Fibroblast of pulmonary artery (primary cell): ENCODE measurements at places on chromosomes 11 and 22.

DNA sequence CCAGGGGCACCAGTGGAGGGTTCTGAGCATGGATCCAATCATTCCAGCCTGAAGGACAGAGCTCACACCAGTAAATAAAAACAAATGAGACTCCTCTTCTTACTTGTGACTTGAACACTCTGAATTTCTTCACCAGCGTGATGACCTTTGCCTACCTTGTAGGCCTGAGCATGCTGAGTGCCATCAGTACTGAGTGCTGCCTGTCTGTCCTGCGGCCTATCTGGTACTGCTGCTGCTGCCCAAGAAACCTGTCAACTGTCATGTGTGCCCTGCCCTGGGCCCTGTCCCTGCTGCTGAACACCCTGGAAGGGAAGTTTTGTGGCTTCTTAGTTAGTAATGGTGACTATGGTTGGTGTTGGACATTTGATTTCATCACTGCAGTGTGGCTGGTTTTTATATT, 23.9 kb downstream of the MRGPRX4 start:
- DNase-seq, result no peak

GRCh38 chr11:95291946-95292345, 60.9 kb upstream of the SESN3 start:
- DNase-seq, result no peak

DNA sequence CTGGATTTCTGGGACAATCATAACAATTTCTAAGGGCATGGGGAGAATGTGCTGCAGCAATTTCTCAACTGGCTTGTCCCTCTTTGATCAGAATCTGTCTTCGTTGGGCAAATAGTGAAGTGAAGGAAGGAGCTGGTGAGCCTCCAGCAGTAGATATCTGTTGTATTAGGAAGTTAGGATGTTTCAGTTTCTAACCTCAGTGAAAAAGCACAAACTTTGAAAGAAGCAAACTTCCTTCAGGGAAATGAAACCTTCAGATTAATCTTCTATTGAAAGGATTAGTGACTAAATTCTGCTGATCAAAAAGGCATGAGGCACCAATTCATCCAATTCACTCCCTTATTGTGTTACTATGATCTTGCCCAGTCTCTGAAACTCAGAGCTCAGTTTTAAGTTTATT, 24.3 kb downstream of the LMO2 start:
- DNase-seq, result no peak

- DNase-seq, result peak; percentile 97
These were observed at the start of gene YPEL1 for GRCh38 chr22:21735200-21736083. Gene YPEL1, minus strand, starts transcription at chr22:21735794. Its CDS starts 25,050 bp downstream, at chr22:21710744.

- no peak for DNase-seq
These were observed 2.2 kb downstream of the AP2A2 start for GRCh38 chr11:927871-928270.

DNA sequence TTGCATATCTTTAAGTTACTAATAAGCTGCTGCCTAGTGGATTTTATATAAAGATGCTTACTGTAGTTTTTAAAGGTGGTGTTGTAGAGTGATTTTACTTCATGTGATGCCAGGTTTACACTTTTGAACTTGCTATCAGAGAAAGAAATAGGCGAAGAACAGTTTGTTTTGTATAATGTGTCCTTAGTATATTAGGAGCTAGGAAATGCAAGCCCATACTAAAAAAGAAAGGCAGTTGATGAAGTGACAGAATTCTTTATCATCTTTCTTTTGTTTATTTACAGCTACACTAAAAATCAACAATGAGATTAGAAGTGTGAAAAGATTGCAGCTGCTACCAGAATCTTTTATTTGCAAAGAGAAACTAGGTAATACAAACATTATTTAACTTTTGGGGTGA, 12.8 kb downstream of the FBXO7 start:
- no peak for DNase-seq

DNA sequence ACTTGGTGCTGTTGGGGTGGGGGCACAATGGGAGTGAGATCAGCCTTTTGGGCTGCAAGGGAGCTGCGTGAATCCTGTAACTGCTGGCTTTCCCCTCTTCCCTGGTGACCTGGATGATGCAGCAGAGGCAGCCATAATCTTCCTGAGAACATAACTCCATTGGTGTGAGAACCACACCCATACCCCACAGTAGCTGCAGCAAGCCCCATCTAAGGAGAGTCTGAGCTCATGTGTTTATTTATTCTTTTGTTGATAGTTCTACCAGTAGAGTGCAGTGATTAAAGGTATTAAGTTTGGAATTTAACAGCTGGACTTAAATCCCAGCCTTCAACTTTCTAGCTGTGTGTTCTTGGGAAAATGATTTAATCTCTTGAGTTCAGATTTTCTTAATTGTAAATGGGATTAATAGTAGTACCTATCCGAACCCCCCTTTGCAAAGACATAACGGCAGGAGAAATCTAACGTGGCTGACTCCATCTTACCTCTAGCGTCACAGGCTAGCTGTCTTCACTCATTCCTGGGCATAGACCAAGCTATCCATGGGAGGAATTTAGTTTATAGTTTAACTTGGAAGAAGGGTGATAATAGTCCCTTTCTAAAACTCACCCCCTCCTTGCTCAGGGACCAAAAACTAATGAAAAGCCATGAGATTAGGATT, 385.0 kb upstream of the DDI1 start:
- DNase-seq, result no peak

DNA sequence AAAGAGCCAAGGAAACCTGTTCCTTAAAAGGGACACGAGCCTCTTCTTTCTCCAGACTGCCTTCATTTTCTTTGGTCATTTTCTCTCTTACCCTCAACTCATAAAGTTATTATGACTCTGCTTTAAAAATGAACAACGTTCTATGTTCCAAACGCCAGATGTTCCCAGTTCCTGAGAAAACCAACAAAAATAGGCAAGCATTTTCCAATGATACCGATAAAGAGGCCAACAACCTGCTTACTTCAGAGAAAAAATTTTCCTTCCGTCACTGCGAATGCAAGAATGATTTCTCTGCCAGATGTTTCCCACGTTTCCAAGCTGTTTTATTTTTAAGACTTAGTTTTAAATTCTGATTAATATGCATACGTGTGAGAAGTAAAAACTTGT, 315 bp upstream of the TRPC6 start:
- no peak for DNase-seq

DNA sequence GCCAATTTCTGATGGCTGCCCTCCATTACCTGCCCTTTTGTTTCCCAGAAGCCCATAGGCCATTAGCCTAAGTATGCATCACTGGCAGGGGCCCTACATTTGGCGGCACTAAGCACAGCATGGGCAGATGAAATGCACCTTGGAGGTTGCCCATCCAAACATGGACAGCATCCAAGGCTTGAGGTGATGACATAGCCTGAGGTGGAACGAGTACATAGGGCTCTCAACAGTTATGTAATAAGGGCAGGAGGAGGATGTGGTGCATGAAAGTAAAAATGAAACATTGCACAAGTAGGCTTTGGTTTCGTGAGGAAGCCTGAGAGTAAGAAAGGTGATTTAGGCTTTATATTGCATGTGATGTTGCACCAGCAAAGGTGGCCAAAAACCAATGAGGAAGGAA, 148.1 kb downstream of the FAM76B start:
- DNase-seq, result no peak

DNA sequence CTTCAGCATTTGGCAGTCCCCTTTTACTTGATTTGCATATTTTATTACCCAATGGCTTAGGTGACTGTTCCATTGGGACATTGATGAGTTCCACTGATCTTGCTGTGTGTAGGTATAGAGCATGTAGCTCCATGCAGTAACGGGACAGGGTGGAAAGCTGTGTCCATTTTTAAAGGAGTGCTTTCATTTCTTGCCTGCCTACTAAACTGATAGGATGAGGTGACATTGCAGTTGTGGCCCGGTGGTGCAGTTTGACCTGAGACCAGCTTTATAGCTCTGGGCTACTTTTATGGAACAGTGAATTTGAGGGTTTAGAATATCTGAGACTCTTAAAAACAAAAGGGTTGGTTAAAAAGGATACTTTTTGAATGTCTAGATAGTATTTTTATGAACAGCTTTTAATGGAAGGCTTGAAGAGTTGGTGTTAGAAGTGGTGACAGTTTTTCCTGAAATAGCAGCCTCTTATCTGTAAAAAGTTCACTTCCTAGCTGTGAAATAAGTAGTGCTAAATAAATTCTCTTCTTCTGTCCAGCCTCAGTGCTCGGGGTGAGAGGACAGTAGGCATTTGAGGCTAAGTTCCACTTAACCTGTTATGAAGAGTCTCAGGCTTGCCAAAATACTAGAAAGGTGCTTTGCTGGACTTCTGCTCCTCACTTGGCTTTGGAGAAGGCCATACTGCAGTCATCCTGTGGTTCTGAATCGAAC, 27.0 kb downstream of the NAT10 start:
- no peak for DNase-seq

GRCh38 chr11:122874991-122875390, 7.6 kb upstream of the JHY start:
- DNase-seq, result no peak

- DNase-seq, result no peak
These were observed 17.2 kb downstream of the IGSF9B start for GRCh38 chr11:133939558-133939957.

DNA sequence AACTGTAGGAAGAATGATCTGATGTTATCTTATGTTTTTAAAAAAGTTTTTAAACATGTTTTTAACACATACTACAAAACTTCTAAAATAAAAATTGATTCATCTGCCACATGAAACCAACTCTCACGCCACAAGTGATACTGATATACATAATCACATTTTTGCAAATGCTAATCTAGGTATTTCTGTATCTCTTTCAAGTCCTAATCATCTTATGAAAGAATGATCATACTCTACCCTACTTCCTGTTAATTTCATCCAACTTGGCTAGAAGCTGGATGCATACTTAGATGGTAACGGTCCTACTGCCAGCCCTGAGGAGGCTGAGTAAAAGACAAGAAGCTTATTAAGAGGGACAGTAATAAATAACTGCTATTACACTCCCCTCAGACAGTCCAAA, 19.2 kb downstream of the THAP12 start:
- no peak for DNase-seq

- no peak for DNase-seq
These were observed at the start of gene DDI1 for GRCh38 chr11:104036588-104036987. Gene DDI1, plus strand, starts transcription at chr11:104036640. Its CDS starts 183 bp downstream, at chr11:104036823.

DNA sequence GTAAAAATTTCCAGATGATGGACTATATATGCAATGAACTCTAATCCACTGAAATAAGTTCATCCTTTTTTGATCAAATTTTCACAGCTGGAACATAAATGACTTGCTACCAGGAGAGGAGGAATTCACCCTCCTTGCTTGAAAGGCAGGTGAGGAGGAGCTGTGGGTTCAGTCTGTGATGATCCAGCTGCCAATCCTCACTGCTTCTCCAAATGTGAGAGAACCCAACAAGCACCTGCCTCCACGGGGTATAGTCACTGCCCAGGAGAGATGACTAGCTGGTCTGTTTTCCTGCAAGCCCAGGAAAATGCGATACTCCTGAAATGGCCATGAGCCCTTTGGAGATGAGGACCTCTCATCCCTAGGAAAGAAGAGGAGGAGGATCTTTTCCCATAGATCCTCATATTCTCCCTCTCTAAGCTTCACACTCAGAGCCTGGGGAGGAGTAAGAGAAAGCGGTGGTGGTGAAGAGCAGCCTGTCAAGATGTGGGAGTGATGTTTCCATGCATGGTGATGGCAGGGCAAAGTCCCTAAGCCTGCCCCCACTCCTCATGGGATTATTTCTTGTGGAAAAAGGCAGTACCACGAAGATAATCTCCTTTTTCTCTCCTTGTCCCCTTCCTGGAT, 77.9 kb upstream of the USP47 start:
- no peak for DNase-seq

GRCh38 chr11:95081412-95081811, 8.2 kb upstream of the ENDOD1 start:
- DNase-seq, result peak; percentile 51

DNA sequence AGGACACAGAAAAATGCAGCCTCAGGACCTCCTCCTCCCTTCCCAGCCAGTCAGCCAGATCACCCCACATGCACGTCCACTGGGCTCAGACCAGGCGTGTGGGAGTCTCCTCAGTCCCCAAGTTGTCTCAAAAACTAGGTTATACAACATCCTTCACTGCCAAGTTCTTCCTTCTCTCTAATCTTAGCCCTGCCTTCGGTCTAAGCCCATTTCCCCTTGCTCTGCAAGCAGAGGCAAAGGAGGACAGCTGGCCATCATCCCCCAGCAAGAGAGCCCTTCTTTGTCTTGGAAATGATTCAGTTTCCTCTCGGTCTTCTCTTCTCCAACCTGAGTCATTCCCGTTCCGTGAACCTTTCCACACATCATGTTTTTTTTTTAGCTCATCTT, 14.0 kb upstream of the NRGN start:
- peak; percentile 89 for DNase-seq

DNA sequence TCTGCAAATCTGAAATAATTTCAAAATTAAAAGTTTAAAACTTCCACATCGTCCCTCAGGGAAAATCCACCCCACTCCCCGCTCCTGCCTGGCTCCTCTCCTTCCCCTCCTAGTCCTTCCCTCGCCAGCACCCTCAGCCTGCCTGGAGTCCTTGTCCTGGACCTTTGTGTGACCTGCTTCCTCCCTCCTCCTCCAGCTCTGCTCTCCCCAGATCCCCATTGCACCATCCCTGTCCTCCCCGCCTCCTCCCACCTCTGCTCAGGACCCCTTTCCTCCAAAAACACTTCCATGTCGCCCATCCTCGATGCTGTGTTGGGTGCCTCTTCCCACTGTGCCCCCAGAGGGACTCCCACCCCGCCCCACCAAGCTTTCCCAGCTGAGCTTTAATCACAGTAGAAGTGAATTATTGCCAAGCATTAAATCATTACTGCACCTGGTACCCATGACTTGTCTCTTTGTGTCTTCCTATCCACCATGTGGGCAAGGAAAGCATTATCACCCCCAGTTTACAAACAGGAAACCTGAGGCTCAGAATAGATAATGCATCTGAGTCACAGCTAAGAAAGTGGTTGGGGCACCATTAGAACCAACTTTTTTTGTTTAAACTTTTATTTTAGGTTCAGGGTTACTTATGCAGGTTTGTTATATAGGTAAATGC, 2.4 kb upstream of the ZP1 start:
- no peak for DNase-seq

GRCh38 chr11:24400059-24400665, 96.7 kb upstream of the LUZP2 start:
- no peak for DNase-seq

- DNase-seq, result no peak
These were observed 19.3 kb upstream of the CD5 start for GRCh38 chr11:61082931-61083531.

DNA sequence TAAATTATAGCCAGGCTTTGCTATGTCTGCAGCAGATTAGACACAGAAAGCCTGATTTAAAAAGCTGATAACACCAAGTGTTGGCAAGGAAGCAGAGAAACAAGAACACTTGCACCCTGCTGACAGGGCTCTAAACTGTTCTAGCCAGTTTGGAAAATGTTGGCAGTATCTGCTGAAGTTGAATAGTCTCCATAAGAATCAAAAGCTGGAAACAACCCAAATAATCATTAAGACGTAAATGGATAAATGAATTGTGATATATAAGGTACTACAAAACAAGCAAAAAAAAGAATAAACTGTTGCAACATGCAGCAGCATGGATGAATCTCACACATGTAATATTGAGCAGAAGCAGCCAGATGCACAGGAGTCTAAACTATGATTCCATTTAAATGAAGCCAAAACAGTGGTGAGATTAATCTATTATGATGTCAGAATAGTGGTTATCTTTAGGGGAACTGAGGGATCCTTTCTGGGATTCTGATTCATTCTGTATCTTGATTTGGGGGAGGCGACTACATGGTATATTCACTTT, 40.4 kb upstream of the ADORA2A start:
- peak; percentile 34 for DNase-seq

GRCh38 chr22:46044621-46045458, 67.9 kb upstream of the WNT7B start:
- DNase-seq, result no peak
